ENCODE measurements at places on chromosomes 12 and 14.

- DNase-seq, result no peak
Observed at GRCh38 chr12:64779354-64779974, 20.3 kb upstream of the GNS start.

- no peak for DNase-seq
Observed at GRCh38 chr14:76765461-76765931, 4.2 kb downstream of the VASH1 start.

GRCh38 chr14:85041618-85042017 is 488.3 kb upstream of the FLRT2 start:
- no peak for DNase-seq

GRCh38 chr12:57734591-57734990 is 4.0 kb downstream of the AGAP2 start:
- no peak for DNase-seq

GRCh38 chr12:78331753-78332152 is 501.1 kb downstream of the NAV3 start:
- no peak for DNase-seq

DNA sequence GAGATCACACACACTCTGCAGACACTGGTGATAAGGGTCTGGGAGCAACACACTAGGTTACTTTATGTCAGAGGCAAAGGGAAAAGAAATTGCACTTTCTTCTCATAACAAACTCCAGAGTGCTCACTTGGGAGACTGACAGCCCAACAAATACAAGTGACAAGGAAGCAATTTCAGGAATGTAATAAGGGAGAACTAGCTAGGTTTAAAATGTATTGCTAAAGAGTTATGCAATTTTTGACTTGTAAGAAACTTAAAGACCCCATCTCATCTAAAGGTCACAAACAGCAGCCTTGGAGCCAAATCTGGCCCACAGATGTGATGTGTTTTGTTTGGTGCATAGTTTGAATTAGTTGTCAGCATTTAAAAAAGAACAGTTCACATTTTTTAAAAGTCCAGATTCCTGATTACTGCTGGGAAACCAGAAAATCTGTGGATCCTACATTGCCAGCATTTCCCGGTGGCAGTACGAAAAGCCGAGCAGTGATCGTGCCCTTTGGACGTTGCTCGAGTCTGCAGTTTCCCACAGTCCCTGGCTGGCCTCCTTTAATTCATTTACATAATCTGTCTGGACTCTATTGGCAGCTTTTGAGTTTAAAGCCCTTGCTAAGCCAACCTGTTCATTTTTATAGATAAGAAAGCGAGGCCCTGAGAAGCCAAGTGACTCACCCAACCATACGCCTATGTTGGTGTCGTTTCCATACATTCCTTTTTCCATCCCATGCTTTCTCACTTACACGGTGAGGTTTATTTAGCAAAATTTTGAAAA is 42.0 kb upstream of the ETV6 start:
- peak; percentile 61 for DNase-seq

DNA sequence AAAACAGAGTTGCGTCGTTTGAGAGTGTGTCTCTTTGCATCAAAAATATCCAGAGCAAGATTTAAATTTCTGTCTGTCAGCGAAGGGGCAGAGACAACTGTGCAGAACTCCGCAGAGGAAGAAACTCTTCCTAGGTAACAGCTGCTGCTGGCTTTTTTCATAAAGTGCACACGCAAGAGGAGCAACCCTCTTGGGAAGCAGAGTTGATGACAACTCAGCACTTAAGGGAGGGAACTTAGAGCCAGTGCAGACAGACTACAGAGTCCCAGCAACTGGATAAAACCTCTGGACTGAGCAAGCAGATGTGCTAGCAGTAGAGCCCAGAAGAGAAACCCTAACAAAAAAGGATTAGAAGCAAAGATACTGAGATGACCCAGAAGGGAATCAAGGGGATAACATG is 337.1 kb downstream of the PCNX1 start:
- DNase-seq, result no peak

GRCh38 chr12:45284096-45284901 is 68.4 kb downstream of the ANO6 start:
- DNase-seq, result no peak

DNA sequence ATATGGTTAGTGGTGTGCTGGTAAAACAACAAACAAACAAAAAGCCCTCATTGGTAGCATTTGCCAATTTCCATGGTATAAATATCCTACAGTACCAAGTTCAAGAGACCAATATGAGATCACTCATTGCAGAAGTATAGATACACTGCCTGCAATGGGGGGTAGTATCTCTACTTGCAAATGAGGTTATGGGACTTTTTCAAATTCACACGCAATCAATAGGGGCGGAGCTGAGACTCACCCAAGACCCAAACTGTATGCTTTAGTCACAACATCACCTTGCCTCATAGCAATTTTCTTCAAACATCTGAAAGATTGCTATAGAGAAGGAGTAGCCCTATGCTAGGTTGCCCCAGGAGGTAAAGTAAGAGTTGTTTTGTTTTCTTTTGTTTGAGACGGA is 93.7 kb downstream of the VCPKMT start:
- no peak for DNase-seq

- DNase-seq, result no peak
Observed at GRCh38 chr12:62396750-62397149, 69.9 kb upstream of the MON2 start.

DNA sequence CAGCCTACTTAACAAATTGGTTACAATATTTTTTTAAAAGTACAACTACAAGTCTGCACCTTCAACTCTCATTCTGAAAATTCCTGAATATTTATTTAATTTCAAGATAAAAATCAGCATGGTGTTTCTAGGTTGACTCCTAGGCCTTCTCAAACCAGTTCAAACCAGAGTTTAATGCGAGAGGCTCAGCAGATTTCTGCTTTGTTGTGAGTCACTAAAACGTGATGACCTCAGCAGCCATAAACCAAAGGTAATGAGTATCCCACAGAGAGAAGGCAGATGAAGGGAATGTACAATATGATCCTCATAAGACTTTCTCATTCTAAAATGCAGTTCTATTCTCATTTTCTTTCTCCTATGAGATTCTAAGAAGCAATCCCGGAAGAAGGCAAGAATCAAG is 1.5 kb downstream of the PRDM4 start:
- DNase-seq, result peak; percentile 55

DNA sequence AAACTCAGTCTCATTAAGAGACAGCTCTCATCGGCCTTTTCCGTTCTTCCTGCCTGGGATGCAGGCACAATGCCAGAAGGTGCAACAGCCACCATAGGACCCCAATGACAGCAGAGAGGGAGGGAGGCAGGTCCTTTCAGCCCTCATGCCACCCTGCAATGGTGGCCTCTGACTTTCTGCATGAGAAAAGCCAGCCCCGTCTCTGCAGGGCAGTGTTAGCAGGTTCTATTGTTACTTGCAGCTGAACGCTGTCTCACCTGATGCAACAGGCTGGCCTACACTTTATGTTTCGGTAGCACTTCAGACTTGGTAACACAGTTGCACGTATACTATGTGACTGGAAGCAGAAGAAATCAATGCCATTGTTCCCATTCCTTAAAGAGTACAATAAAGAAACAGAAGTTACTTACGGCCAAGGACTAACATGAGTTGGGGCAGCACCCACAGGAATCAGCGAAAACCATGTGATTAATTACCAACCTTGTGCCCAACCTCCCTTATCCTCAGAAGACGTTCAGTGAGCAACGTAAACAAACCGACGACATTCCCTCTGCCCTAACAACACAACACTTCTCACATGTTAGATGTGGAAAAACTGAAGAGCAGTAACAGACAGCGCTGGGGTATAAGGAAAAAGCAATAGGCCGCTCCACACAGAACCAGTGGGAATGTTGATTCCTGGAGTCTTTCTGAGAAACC is 102.1 kb downstream of the RIMBP2 start:
- no peak for DNase-seq

DNA sequence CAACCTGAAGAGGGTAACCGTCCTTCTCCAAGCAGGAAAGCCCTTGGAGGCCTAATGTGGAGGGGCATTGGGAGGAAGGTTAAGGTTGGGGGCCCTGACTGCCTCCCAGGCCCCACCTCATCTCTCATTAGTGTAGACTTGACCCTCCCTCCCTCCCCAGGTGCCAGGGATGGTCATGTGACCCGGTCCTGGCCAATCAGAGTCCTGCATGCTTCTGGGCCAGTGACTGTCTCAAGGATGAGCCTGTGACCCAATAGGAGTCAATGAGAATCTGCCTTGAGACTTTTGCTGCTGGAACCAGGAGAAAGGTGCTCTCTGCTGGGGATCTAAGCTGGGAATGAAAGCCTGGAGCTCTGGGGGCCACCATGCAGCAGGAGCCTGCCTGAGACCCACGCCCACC is 70.8 kb downstream of the NCOR2 start:
- DNase-seq, result no peak

DNA sequence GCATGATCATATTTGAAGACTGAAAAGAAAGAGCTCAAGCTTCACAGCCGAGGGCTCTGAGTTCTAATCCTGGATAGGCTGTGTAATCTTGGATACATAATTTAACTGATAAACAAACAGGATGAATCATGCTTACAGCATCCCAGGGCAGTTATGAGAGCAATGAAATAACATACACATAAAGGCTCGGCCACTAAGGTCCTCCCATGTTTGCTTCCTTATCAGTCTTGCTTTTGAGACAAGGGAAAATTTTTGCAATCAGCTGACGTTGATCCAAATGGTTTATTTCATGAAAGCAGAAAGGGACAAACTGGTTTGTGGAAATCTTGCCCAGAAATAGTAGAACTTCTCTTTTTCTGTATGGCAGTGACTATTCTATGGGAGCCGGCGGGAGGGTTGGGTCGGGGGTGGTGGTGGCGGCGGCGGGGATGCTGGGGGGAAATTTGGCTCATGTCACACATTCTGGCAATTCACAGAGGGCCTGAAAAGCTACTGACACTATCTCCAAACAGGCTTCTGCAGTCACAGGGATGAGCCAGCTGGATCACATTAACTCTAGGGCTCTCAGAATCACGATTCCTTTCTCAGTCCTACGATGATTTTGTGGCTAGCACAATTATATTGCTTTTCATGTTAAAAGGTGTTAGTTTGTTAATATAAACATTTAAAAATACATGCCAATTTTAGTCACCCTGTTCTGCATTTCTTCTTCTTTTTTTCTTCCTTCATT is 124.5 kb downstream of the SLC8A3 start:
- no peak for DNase-seq

GRCh38 chr12:13023811-13024530 is 20.2 kb upstream of the FAM234B start:
- DNase-seq, result no peak

GRCh38 chr12:102433304-102433703 is 47.1 kb downstream of the IGF1 start:
- no peak for DNase-seq

GRCh38 chr14:94370524-94370910 is 17.9 kb downstream of the SERPINA1 start:
- no peak for DNase-seq

DNA sequence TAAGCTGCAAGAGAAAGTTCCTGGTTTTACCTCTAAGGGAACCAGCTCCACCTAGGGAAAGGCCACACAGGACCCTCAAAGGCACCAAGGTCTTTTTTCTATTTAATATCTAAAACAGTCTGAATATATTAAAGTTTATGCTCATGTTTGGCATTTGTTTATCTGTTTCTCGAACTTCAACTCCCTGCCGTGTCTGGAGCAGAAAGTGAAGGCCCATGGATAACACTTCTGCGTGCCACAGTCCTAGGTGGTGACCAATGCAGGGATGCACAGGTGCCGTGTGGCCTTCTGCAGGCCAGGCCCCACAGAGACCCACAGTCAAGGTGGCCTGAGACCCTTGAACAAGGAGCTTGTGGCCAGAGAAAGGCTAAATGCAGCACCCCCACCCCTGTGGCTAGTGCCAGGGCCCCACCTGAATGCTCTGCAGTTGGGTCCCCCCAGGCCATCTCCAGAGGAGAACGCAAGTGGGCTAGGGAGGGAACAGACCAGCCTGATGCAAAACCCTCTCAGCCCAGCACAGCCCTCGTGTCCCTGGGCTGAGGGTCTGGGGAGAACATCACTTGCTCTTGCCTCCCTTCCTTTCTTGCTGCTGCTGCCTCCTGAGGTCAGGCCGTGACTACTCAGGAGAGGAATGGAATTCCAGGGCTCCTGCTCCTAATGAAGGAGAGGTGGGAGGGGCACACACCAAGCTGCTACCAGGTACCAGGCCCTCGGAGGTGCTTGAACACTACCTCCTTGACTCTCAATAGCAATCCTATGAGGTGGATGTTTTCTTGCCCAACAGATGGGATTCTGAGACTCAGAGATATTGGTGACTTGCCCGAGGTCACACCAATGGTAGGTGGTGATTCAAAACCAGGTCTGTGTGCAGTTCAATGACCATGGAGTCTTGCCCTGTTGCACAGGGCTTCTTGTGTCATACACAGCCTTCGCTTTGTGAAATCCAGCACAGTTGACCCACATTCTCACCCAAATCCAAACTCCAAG is 45.4 kb downstream of the PSMA6 start:
- DNase-seq, result no peak

- DNase-seq, result no peak
Observed at GRCh38 chr12:97167598-97167997, 260.5 kb downstream of the NEDD1 start.

- DNase-seq, result no peak
Observed at GRCh38 chr12:85872497-85873091, 1.5 kb upstream of the NTS start.

GRCh38 chr12:7678744-7679143 is 13.0 kb upstream of the APOBEC1 start:
- DNase-seq, result no peak

- peak; percentile 49 for DNase-seq
Observed at GRCh38 chr12:120115692-120116440, 687 bp downstream of the RAB35 start.

DNA sequence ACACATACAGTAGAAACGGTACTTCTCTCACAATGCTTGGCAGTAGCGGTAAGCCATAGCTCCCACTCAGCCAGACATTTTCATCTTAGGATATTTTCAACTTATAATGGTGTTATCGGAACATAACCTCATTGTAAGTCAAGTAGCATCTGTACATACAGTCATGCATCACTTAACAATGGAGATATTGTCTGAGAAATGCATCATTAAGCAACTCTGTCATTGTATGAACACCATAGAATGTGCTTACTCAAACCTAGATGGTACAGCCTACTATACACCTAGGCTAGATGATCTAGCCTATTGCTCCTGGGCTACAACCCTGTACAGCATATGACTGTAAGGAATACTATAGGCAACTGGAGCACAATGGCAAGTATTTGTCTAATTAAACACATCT is 40.8 kb downstream of the RPS6KA5 start:
- DNase-seq, result no peak

DNA sequence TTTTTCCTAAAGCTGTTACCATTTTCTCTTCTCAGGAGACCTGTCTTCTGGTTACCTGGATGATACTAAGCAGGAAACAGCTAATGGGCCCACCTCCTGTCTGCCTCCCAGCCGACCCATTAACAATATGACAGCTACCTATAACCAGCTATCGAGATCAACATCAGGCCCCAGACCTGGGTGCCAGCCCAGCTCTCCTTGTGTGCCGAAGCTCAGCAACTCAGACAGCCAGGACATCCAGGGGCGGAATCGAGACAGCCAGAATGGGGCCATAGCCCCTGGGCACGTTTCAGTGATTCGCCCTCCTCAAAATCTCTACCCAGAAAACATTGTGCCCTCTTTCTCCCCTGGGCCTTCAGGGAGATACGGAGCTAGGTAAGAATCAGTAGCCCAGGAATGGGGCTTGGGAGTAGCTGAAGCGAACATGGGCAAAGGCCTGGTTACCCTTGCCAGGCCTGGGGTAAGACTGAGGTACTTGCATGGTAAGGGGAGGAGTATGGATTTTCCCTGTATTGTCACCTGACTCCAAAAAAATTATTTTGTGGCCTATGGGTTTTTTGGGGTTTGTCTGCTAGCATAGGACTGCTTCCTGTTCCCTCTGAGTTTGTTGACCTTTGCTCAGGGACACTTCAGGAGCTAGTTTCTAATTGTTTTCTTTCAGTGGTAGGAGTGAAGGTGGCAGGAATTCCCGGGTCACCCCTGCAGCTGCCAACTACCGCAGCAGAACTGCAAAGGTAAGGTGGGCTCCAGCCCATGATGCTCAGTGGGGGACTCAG is 26.6 kb downstream of the TRAFD1 start:
- DNase-seq, result no peak

All from left colon (tissue), 2 donors.